ENCODE measurements at places on chromosomes 5 and 9.
A peak's percentile ranks its signal among the peaks of the same experiment; 100 is the strongest.

DNA sequence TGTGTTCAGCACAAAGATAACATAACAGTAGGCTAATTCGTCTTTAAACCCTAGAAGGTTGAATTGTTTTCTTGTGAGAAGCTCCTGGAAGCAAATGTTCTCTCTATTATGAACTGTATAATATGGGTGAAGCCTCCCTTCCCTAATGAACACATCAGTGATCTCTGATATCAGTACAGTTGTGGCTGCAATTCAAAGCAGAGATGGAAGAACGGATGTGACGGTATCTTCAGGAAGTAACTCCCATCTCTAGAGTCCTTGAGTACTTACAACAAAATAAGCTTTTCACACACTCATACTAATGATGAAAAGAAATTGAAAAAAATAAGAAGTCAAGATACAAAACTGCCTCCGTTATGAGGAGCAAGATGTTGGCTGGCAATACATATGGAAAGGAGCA, 4.5 kb downstream of the HCN1 start:
- no peak for DNase-seq

DNA sequence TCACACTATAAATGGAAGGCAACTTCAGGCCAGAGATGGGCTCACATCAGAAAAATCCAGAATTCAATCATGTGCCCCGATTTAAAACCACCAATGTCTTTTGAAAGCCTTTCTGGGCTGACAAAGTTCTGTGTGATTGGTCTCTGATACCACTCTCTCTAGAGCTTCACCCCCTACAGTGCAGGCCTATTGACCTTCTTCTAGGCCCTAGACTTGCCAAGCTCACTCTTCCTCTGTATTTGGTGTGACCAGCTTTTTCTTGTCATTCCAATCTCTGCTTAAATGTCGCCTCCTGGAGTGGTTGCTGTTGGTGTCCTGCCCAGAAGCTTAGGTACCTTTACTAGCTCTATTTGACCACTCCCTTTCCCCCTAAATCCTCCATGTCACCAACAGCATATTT, 78.7 kb downstream of the GCNT4 start:
- DNase-seq, result no peak

- no peak for DNase-seq
These were observed 717.8 kb downstream of the CDH18 start for GRCh38 chr5:19270153-19270552.

DNA sequence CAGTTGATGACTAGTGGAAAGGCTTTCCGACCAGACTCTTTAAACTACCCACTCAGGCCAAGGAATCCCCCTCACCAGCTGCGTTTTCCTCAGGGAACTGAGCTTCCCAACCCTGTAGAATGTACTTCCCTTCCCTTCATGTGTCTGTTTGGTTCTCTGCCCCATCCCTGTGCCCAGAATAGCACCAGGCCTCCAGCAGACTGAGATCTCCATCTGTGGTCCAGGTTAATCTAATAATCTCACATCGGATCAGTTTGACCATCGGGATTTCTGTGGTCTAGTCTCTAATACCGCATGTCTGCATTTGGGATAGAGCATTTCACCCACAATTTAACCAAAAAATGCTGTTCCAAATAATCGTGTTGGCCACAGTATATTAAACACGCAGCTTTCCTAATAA, 237.2 kb downstream of the ROR2 start:
- no peak for DNase-seq

GRCh38 chr5:55226934-55227663, at the start of gene MCIDAS:
Gene MCIDAS, minus strand, starts transcription at chr5:55227315. Its CDS starts 177 bp downstream, at chr5:55227138.
- DNase-seq, result no peak

DNA sequence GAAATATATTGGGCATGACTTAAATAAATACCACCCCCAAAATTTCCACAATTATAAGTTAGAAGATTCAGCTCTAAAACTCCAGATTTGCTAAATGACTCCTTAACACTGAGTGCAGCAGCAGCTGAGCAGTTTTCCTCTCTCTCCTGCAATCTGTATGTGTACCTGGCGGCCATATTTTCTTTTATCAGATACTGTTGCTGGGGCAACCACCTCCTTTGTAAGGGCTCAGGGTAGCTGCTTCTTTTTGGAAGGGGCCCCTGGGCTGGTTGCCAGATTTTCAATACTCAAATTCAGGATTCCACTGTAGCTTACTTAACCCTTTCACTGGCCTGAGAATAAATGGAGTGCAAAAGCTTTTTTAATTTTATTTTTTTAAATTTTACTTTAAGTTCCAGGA, 197.0 kb downstream of the TAF11L14 start:
- DNase-seq, result no peak

- no peak for DNase-seq
These were observed 405.4 kb upstream of the ACTBL2 start for GRCh38 chr5:57887851-57888621.

GRCh38 chr9:5815461-5815860, 17.5 kb downstream of the ERMP1 start:
- DNase-seq, result no peak

DNA sequence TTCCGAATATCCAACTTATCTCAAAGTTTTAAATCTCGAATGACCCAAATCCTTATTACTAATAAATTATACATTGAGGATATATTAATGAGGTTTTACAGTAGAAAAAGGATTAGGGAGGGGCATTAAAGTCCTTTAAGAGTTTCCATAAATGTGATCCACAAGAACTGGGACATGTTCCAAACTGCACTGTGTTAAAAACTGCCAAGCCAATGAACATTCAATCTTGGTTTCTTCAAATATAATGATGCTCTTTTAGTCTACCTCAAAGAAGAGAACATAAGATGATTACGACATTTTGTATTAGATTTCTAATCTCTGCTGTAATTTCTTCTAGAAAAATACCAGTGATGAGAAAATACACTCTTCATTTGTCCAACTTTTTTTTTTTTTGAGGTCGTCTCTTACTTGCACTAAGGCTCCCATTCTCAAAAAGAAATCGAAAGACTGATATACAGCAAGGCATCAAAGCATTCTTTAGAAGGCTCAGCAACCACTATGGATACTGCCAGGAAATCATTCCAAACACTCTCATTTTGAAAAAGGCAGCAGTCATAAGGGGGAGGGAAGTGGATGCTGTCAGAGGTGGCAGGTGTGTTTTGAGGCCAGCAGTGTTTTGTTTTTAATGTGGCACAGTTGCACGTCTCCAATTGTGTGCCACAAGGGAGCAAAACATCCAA, 1.7 kb downstream of the PTAR1 start:
- DNase-seq, result no peak

GRCh38 chr5:531749-532315, 7.6 kb upstream of the SLC9A3 start:
- DNase-seq, result no peak

GRCh38 chr9:97510797-97511654, 9.6 kb downstream of the TMOD1 start:
- DNase-seq, result no peak

- no peak for DNase-seq
These were observed 9.6 kb upstream of the CATSPER3 start for GRCh38 chr5:134957920-134958608.

- DNase-seq, result no peak
These were observed 154.3 kb downstream of the SPOCK1 start for GRCh38 chr5:137344723-137345322.

GRCh38 chr5:119319401-119319800, 36.4 kb upstream of the TNFAIP8 start:
- DNase-seq, result no peak

- no peak for DNase-seq
These were observed 38.3 kb downstream of the MAP3K1 start for GRCh38 chr5:56853698-56854097.

- no peak for DNase-seq
These were observed 134.9 kb upstream of the PANK3 start for GRCh38 chr5:168714046-168714445.

GRCh38 chr5:132504746-132505145, 14.2 kb upstream of the IRF1 start:
- DNase-seq, result no peak

- no peak for DNase-seq
These were observed 371.4 kb downstream of the TMEM38B start for GRCh38 chr9:106065579-106066214.

- DNase-seq, result no peak
These were observed 64.6 kb downstream of the SH3TC2 start for GRCh38 chr5:148998174-148998797.

GRCh38 chr5:33319841-33320240, 120.9 kb upstream of the TARS1 start:
- DNase-seq, result no peak

DNA sequence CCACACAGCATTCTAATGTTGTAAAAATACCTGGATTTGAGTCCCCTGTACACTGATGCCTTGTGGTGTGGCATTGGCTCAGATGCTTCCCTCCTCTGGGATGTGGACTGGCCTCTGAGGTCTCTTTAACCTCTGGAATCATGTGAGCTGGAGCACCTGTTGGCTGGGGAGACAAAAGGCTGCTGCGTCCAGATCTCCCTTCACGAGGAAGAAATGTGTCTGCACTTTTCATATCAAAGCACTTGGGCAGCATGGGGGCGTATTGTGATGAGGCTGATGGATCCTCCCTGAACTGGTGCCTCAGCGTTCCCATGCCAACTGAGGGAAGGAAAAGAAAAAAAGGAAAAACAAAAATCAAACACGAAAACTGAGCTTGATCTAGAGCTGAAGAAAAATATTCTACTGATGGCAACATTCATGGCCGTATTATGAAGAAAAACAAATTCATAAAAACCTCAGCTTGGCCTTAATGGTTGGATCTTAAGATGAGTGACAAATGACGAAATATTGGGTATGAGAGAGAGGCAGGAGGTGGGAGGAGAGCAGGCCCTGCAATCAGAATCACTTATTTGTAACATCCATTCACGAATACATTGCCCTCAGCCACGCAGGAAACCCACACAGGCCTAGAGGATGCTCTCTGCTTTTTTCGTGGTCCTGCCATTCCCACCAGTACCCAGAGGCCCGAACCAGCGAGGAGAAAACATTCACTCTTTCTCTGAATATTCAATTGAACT, 26.2 kb downstream of the GRIA1 start:
- DNase-seq, result peak; percentile 22

- DNase-seq, result no peak
These were observed 144.4 kb upstream of the TBCA start for GRCh38 chr5:77920359-77921058.

DNA sequence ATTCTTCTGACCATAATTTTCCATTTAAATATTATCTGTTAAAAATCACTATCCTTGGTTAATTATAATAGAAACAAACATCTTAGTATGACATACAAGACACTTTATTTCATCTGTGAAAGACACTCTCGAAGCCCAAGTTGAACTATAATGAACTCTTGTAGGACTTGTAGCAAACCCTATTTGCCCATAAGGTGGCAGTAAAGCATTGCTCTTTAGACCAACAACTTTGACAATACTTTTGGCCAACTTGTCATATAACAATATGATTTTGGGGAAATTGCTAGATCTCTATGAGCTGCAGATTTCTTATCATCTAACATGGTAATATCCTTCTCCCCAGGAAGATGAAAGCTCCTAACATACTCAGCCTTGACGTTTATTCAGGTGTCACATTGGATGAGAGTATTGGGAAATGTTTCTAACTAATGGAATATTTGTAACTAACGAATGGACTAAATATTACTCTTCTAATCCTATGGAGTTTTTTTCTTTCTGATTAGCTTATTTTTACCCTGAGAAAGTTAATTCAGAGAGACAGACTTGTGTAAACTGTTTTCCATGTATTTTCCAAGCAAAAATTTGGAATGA, 11.0 kb downstream of the SPINK14 start:
- DNase-seq, result no peak

- DNase-seq, result no peak
These were observed 592.6 kb upstream of the ADAMTS16 start for GRCh38 chr5:4547547-4547946.

DNA sequence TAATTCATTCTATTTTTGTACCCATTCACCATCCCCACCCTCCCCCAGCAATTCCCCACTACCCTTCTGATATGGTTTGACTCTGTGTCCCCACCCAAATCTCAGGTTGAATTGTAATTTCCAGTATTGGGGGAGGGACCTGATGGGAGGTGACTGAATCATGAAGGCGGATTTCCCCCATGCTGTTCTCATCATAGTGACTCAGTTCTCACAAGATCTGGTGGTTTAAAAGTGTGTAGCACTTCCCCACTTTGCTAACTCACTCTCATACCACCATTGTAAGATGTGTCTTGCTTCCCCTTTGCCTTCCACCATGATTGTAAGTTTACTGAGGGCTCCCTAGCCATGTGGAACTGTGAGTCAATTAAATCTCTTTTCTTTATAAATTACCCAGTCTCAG, 25.9 kb upstream of the TESK1 start:
- no peak for DNase-seq

DNA sequence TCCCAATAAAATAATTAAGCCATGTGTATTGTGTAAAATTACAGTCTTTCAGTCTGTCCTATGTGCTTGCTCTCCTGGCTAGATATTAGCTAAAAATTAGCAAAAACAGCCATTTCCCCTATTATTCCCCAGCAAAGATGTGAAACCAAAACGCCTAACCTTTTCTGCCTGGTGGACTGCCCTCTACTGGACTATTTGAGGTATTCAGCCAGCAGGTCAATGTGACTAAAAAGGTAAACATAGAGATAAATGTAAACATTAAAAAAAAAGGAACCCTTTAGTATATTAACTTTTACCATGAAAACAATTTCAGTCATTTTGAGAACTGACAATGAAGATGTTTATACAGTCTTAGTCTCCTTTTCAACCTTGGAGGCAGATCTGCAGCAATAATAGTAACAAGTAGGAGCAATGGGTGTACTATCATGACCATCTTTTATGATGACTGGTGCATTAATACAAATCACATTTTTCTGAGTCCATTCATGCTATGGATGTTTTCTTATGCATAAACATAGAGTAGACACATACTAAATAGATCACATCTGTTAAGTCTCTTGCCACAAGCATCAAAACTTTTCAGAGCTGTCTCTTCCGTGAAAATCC, 10.1 kb downstream of the ATG12 start:
- no peak for DNase-seq

DNA sequence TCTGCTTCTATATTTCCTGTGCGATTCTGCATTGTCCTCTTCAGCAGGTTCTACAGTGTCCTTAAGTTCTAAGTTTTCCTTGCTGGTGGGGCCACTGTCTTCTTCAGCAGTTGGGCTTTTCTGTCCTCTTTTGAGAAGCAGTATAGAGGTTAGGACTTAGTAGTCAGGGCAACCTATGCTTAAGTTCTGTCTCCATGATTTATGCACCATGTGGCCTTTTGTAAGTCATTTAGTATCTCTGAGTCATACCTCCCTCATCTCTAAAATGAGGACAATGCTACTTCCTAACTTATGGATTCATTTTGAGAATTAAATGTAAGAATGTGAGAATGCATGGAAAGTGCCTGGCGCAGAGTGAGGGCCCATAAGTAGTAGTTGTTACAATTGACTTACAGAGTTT, 46.8 kb downstream of the GRIN3A start:
- no peak for DNase-seq
